Stimulated activated CD4-positive, alpha-beta T cell treated with anti-CD3 and anti-CD28 coated beads, Interleukin-15, amount 100 ng/mL, for 24 hours (primary cell): ENCODE measurements at places on chromosomes 5 and 9.

DNA sequence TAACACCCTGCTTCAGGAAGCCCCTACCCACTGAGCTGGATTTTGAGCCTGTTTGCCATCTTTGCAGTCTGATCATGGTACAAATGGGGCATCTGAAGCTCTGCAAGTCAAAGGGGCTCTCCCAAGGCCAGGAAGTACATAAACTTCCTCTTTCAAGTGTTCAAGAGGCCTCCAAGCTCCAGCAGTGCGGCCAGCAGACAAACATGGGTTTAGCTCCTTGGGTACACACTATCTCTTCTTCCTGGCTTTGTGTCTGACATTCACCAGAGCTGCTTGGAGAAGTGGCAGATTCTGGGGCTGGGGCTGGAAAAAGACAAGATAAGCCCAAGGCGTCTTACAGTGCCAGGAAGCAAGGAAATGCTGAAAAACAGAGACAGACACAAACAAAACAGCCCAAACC lies 34.1 kb downstream of the LAMC3 start:
- no peak for DNase-seq

DNA sequence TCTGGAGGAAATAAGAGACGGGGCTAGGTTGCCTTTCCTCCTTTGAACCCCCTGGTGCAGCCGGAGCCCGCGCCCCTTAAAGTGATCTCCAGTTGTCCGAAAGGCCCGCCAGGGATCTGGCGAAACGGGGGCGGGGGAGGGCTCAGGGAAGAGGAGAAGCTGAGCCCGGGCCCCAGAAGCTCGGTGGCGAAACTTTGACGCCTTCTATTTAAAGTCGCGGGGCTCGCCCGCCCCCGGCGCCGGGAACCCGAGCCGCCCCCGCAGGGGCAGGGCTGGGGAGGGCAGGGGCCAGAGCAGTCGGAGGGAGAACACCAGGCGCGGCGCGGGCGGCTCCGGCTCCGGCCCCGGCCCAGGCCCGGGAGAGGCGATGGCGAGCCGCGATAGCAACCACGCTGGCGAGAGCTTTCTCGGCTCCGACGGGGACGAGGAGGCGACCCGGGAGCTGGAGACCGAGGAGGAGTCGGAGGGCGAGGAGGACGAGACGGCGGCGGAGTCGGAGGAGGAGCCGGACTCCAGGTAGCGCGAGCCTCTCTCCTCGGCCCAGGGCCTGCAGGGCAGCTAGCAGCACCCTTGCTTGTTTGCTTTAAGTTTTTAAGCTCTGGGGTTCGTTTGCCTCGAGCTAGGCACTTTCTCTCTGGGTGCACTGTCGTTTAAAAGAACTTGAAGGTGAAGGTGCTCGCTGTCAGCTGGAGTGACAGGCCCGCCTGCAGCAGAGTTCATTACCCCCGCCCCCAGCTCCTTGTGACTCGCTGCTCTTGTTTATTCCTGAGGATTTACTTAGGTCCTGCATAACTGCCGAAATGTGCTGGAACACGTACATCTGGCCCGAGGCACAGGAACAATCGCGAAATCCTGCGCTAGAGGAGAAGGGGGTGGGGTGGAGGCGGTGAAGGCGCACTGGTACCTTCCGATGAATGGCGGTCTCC lies at the start of gene CMYA5:
Gene CMYA5, plus strand, starts transcription at position 296 of the 926 bp plus-strand sequence. Its CDS starts 72 bp downstream, at position 368.
- DNase-seq: no peak

- no peak for DNase-seq
These were observed 143.4 kb upstream of the OTULINL start for GRCh38 chr5:14438195-14438606.

DNA sequence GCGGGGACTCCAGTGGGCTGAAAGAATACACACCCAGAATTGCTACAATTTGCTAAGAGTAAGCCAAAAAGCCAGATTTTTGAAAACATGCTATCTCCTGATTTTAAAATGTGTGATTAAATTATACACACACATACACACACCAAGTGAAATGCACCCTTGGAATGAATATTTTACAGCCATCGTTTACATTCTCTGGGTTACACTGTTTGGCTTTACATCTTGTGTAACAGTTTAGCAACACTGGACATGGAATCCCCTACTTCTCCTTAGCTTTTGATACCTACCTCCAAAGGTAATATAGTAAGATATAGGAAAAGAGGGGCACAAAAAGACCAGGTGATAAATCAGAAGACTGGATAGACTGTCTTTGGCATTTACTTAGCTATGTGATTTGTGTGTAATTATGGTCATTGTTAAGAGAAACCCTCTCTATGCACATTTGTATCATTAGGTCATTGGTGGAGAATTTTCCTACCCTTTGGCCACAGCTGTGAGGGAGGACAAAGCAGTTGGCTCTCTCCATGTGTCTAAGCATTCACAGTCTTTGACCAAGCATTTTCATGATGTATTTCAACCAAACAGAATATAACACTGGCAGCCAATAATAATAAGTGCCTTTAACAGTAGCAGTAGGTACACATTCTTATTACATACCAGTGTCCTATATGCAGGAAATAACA lies 7.6 kb downstream of the SVEP1 start:
- no peak for DNase-seq

- no peak for DNase-seq
These were observed 513.7 kb downstream of the CDK5RAP2 start for GRCh38 chr9:120066315-120066714.

GRCh38 chr5:103333376-103333775 lies 74.8 kb downstream of the MACIR start:
- DNase-seq: no peak

GRCh38 chr5:139757727-139758509 lies 37.7 kb upstream of the PSD2 start:
- no peak for DNase-seq

- no peak for DNase-seq
These were observed 31.1 kb downstream of the FGD3 start for GRCh38 chr9:92978345-92978875.

DNA sequence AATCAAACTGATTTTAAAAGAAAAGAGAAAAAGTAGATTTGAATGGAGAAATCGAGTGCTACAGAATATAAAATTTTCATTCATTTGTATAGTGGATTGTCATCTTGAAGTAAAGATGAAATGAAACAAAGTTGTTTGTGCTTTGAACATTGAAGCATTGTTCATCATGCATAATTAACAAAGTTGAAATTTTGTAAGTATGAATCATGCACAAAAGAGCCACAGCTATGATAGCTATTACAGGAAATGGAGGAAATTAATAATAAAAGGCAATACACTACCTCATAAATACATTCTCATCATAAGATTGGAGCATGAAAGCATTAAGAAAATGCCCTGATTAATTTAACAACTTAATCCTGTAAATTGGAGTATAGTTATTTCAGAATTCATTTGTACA lies 153.4 kb upstream of the TLX3 start:
- no peak for DNase-seq

- no peak for DNase-seq
These were observed 172.4 kb downstream of the PBX3 start for GRCh38 chr9:125919565-125919964.

GRCh38 chr5:154352960-154353548 lies 92.7 kb upstream of the SAP30L start:
- DNase-seq: no peak

GRCh38 chr9:8736805-8737204 lies 937.2 kb upstream of the DMAC1 start:
- DNase-seq: no peak

DNA sequence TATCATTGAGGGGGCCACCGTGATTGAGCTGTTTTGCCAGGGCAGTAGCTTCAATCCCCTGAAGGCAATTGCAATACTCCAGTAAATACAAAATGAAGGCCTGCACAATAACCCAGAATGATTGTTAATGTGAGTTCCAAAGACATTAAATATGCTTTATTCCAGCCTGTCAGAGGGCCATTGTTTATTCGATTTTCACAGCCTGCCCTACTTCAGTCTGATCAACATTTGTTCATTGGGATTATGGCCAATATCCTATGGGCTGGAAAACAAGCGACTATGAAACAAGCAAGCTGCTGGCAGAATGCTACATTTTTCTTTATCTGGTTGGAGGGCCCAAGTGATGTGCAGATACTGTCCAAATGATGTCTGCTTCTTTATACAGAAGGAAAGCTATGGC lies 543.1 kb downstream of the TLE1 start:
- no peak for DNase-seq

- no peak for DNase-seq
These were observed 139.5 kb upstream of the DMRTA1 start for GRCh38 chr9:22307013-22307711.

- no peak for DNase-seq
These were observed 85.5 kb downstream of the PTCH1 start for GRCh38 chr9:95431286-95431685.

DNA sequence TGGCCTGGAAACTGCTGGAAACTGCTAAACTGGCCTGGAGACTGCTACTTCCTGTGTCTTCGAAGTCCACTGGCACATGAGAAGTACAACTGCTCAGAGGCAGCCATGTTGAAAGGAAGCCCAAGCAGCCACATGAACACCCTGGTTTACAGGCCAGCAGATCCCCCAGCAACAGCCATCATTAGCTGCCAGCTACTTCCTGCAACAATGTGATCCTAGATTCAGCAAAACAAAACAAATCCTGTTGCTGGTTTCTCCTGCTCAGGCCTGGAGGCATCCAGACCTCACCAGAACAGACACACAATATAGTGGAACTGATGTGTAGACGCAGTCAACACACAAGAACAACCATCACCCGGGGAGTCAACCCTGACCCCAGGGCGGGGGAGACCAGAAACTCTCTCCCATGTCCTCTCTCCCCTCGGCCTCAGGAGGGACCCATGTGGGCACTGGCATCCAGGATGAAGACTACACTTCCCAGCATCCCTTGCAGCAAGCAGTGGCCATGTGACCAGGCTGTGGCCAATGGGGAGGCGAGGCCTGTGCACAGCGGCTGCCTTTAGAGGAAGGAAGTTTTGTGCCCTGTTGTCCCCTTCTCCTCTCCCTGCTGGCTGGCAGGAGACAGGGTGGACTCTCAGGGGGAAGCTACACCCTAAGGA lies 9.2 kb upstream of the LCN15 start:
- DNase-seq: peak; percentile 46

DNA sequence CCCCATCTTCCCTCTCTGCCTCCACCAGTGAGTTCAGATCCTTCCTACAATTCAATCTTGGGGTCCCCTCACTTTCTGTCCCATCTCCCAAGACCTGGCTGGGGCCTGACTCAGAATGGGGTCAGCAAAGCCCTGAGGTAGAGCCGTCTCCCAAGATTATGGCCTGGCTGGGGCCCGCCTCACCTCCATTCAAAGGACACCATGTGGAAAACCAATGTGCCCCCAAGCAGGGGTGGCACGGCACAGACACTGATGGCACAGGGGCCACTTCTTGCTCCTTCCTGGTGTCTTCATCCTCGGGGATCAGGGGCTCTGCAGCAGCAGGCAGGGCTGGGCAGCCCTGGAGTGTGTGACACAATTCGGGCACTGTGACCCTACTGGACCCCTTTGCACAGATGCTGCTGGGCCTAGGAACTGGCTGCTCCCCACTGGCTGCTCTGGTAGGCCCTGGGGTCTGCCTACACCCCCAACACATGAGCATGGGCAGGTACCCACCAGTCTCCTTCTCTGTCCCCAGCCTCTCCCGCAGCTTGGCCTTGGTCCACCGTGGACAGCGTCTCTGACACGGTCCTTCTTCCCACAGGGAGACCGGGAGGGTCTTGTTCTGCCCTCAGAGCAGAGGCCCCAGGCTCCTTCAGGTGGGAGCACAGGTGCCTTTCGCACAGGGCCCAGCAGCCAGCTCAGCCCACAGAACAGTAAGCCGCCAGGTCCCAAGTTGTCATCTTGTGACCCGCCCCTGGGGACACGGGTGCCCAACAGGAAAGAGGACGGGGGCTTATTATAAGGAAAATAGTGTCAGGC lies 89.5 kb downstream of the ADAMTS2 start:
- DNase-seq: no peak

GRCh38 chr9:107018861-107019545 lies 156.0 kb downstream of the ZNF462 start:
- DNase-seq: no peak

DNA sequence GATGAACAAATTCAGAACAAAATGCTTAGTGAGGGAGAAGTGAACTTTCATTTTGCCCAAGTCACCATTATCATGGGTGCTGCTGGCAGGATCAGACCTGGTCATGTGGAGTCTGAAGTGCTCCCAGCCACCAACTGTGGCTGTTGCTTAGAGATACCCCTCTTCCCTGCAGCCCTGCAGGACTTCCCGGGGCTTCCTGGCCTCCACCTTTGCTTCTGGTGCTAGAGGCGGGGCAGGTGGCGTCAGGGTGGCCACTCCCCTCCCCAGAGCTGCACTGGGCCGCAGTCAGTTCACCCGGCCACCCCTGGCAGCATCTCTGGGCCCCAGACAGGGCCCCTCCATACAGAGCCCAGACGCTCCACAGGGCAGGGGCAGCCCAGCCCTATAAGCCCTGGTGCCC lies 30.0 kb upstream of the SLC12A7 start:
- no peak for DNase-seq

- DNase-seq: no peak
These were observed 28.7 kb downstream of the ANKRD33B start for GRCh38 chr5:10592601-10593000.

GRCh38 chr5:133610489-133611356 lies 1.6 kb downstream of the FSTL4 start:
- DNase-seq: peak; percentile 67

DNA sequence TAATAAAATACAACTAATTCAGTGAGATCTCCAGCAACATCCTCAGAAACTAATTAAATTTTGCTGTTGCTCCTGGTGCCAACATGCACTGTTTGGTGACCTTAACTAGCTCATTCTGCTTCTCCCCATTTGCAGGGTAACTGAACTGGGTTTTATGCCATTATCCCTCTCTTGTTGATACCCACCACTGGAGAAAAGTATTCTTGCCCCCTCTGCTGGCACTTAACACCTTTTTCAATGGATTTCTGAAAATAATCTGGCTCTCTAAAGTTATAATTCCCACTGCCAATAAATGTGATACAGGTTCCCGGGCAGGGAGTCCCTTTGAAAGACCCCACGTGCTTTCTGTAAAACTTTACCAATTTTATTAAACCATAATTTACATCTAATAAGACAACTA lies 394.3 kb downstream of the OSTF1 start:
- DNase-seq: no peak

DNA sequence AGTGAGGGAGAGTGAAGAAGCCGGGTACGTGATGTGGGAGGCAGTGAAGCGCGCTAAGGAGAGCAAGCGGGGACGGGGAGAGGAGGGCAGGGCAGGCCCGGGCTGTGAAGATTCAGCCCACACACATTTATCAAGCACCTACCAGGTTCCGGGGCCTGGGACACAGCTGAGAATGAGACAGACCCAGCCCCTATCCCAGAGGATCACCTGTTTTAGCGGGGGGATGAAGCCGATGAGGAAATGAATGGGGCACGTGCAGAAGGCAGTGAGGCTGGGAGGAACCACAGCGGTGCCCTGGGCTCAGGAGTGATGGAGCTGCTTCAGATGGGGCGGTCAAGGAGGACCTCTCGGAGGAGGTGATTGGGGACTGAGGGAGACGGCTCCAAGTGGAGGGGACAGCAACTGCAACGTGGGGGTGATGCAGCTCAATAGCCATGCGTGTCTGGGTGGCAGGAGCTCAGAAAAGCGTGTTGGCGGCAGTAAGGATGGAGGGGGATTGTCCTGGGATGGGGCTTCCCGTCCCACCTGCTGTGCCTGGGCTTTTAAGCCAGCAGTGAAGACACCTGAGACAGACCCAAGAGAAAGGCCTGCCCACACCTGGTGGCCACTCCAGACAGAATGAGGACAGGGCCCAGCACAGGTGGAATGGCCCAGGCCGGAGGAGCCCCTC lies 77.5 kb upstream of the UNC5A start:
- no peak for DNase-seq

GRCh38 chr5:180938294-180938693 lies 39.3 kb downstream of the BTNL8 start:
- no peak for DNase-seq

GRCh38 chr9:16154521-16155078 lies 601.8 kb downstream of the CCDC171 start:
- DNase-seq: peak; percentile 64
